ENCODE measurements at places on chromosomes 4 and X.

GRCh38 chrX:151852294-151852693, 60.4 kb upstream of the MAGEA4 start:
- no peaks in the 10 kb centered on the region for H3K36me3 ChIP-seq
- H3K27ac ChIP-seq = no peak overlapping the region
- H3K27me3 ChIP-seq = no peaks in the 10 kb centered on the region
- no peak for DNase-seq

- no peak for DNase-seq
- H3K27me3 ChIP-seq = no peaks in the 10 kb centered on the region
- no peaks in the 10 kb centered on the region for H3K4me1 ChIP-seq
Observed at GRCh38 chr4:1393866-1394265, 12.4 kb downstream of the NKX1-1 start.

- H3K36me3 ChIP-seq = no peaks in the 10 kb centered on the region
- DNase-seq = no peak
- no peak overlapping the region for H3K27ac ChIP-seq
Observed at GRCh38 chr4:8907596-8908205, 36.1 kb upstream of the HMX1 start.

DNA sequence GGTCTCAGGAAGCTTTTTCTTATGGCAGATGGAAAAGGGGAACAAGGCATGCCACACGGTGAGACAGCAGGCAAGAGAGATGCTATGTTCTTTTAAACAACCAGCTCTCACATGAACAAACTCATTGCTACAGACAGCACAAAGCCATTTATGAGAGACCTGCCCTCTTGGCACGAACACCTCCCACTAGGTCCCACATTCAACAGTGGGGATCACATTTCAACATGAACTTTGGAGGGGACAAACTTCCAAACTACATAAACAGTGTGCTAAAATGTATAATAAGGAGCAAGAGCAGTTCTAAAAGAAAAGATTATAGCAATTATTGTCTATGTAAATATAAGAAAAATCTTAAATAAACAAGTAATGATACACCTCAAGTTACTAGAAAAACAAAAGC, 391.8 kb upstream of the CPXCR1 start:
- no peak overlapping the region for H3K27ac ChIP-seq
- no peaks in the 10 kb centered on the region for H3K36me3 ChIP-seq

- no peak overlapping the region for H3K27ac ChIP-seq
- H3K4me1 ChIP-seq = peaks cover 11% of the 10 kb centered on the region
- DNase-seq = no peak
- no peak overlapping the region for H3K4me3 ChIP-seq
- H3K36me3 ChIP-seq = no peaks in the 10 kb centered on the region
- no peaks in the 10 kb centered on the region for H3K27me3 ChIP-seq
Observed at GRCh38 chrX:13483773-13484172, 85.6 kb upstream of the EGFL6 start.

DNA sequence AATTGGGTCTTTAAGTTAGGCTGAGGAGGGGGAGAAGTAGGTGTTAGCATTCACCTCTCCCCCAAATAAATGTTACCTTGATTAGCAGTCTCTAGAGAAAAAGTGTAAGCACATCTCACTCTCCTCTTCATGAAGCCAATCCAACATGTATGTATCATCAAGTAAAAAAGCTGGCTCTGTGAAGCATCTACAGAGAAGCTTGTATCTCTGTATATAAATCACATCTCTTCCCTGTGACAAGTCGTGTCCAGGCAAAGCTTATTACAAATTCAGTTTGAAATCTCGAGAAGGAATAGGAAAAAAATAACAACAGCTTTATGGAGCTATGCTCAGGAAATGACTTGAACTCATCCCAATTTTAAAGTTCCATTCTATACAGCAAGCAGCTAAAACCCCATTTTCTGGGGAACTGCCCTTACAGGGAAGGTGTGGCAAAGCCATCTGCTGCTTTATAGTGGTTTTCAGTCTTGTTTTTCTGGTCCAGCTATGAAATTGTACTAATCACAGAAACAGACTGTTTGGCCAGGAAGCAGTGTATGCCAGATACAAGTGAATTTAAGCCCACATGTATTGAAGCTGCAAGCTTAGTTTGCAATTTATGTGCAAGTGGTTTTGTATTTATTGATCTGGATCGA, 313.3 kb upstream of the NOCT start:
- no peaks in the 10 kb centered on the region for H3K27me3 ChIP-seq
- no peak overlapping the region for H3K27ac ChIP-seq
- H3K4me3 ChIP-seq = no peak overlapping the region

DNA sequence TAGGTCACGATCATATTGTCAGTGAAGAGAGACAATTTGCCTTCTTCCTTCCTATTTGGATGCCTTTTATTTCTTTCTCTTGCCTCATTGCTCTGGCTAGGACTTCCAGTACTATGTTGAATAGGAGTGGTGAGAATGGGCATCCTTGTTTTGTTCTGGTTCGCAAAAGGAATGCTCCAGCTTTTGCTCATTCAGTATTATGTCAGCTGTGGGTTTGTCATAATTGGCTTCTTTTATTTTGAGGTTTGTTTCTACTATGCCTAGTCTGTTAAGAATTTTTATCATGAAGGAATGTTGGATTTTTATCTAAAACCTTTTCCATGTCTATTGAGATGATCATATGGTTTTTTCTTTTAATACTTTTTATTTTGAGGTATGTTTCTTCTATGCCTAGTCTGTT, 152.3 kb upstream of the MAD2L1 start:
- H3K27ac ChIP-seq = no peak overlapping the region
- no peak for DNase-seq
- no peak overlapping the region for H3K4me3 ChIP-seq
- H3K27me3 ChIP-seq = no peaks in the 10 kb centered on the region

DNA sequence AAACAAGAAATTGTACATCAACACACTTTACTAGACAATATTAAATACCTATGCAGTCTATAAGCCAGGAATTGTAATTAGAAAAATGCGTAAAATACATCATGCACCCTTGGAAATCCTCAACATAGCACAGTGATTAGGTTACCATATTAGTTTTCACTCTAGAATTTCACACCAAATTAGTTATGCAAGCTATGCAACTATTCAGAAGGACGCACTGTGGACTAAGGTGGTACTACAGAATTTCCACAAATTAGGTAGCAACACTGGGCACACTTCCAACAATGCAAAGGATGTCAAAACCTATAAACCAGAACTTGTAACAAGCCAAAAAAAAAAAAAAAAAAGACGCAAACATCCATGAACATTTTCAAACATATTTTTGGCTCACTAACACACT, 71.1 kb upstream of the ZCCHC13 start:
- no peaks in the 10 kb centered on the region for H3K27me3 ChIP-seq
- peak; percentile 43 for DNase-seq
- no peaks in the 10 kb centered on the region for H3K36me3 ChIP-seq
- H3K27ac ChIP-seq = no peak overlapping the region
- no peaks in the 10 kb centered on the region for H3K4me1 ChIP-seq

DNA sequence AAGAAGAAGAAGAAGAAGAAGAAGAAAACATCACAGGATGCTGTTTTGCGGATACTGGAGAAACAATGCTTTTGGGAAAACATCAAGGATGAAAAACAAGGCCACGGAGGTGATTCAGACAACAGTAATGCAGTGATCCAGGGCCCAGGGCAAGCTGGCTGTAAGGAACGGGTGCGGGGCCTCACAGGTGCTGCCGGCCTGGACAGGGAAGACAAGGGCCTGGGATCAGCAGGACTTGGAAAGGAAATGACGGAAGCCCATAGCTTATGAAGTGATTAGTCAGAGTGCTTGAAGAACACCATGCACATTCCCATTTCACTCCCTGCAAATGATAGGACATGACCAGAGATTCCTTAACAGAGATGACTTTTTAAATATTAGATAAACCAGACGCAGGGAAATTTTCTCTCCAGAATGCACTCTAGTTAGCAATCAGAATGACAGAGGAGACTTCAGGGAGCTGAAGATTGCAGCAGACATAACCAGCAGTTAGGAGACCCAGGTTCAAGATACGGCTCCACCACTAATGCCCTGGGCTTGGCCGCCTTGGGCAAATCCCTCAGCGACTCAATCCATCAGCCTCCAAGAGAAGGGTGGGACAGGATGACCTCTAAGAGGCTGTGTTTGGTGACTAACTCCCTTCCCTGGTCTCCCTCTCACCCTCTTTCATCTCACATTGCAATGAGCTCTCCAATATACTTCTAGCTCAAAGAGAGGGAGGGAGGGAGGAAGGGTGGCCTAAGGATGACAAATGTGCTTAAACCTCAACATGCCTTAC, 54.1 kb downstream of the APBB2 start:
- H3K27me3 ChIP-seq = no peaks in the 10 kb centered on the region
- no peak overlapping the region for H3K27ac ChIP-seq
- H3K4me1 ChIP-seq = no peaks in the 10 kb centered on the region

All from common myeloid progenitor, CD34-positive (primary cell).